ENCODE measurements at places on chromosomes 6 and 20.
A peak's percentile ranks its signal among the peaks of the same experiment; 100 is the strongest.

DNA sequence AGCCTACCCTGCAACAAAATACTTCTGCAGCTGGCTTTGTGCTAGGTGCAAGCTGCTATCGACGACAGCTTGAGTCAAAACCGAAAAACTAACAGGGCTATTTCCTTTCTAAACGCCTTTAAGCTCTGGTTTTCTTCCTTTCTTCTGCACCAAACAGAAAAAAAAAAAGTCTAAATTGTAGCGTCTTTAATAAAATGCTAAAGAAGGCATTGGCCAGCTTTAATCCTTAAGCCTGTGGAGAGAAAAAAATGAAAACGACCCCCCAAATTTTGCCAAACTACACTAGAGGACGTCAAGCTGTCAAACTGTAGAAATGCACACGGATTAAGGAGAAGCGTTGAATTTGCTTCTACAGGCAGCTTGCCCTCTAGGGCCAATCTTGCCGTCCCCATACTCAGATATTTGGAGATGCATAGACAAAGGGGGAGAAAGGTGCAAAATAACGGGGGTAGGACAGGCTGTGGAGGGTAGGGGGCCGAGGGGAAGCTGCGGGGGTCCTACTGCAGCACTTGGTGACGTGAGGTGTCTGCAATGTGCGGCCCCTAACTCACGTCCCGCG, 1.4 kb upstream of the NRN1 start:
- DNase-seq, result no peak

GRCh38 chr6:129314575-129314974, 395.4 kb downstream of the ARHGAP18 start:
- DNase-seq, result no peak

GRCh38 chr6:108518714-108519576, 41.8 kb upstream of the FOXO3 start:
- no peak for DNase-seq

- no peak for DNase-seq
Measured at GRCh38 chr6:139635401-139636130, 261.1 kb upstream of the CITED2 start.

GRCh38 chr6:100565439-100566104, 100.9 kb upstream of the SIM1 start:
- no peak for DNase-seq

DNA sequence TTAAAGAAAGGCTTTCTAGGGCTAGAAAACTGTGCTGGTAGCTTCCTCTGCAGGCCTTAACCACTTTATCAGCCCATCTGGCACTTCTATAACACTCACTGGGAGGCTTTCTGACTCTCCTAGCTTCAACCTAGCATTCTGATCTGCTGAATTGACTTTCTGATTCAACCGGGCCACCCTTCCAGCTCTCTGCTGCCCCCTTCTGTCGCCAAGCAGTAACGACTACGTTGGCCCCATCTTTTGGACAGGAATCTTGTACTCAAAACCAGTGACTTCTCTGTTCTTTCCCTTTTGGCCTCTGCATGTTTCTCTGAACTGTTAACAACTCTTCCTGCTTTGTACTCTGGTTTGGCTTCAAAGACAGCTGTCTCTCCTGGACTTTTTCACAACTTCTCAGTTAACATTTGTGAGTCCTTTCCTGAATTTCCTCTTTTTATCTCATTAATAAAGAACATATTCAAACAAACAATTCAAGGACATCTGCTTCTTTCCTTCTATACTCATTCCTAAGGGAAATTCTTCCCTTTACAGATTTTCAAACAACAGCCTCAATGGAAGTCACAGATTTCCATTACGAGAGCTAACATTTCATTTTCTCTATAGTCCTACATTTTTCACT, 43.9 kb upstream of the FAM135A start:
- DNase-seq, result peak; percentile 26

DNA sequence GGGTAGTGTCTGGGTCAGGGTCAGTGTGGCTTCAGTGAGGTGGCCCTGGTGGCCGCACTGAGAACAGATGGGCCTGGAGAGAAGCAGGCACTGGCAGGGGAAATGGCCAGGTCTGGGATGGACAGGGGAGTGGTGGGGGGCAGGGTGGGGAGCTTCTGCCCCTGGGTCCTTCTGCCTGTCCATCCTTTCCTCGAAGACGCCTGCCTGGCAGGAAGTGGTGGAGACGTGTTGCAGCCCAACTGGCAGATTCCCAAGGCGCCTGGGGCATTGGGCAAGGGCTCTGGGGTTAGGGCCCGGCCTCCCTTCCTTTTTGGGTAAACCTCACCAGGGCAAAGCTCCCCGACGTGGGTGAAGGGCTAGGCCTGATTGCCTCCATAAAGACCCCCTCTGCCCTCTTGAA, 10.4 kb downstream of the SRC start:
- no peak for DNase-seq

DNA sequence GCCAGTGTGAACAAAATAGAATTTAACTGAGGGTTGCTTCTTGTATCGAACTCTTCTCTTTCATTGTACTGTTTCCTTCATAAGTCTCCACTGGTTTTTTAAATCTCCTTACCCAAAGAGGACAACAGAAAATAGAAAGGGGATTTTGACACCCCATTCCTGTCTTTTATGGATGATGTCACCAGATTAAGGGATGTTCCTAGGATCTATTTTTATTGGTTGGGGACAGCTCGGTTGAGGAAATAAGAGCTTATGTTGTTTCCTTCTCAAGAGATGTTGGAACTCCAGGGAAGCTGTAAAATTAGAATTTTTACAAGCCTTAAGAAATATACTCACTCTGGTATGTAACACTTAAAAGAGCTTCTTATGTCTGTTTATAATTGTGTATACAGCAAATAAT, 171.5 kb downstream of the PHF3 start:
- DNase-seq, result no peak

DNA sequence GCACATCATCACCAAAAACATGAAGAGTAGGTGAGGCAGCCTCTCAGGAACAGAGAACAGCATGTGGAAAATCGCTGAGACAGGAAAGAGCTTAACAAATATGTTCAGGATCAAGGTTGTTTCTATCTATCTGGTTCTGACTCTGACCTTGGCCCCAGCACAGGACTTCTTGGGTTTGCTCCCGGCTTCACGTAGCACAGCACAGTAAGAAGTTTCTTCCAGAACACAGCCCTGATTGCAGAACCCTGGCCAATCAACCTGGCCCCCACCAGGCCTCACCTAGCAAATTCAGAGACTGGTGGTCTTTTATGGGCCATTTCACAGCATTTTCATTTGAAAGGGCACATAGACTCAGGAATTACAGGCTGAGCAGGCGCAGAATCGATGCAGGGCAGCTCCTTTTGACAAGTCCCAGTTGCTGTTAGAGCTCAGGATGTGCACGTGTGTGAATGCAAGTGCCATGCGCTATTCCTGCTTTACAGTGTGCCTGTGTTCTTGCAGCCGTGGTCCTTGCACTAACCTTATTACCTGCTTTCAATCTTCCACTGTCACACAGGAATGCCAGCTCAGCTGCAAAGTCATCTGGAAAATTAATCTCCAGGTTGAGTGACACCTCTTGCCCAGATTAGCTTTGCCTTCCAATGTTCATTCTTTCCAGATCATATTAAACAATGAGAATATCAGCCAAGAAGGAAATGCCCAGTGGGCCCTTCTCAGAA, 100.5 kb upstream of the SLC2A12 start:
- DNase-seq, result no peak

DNA sequence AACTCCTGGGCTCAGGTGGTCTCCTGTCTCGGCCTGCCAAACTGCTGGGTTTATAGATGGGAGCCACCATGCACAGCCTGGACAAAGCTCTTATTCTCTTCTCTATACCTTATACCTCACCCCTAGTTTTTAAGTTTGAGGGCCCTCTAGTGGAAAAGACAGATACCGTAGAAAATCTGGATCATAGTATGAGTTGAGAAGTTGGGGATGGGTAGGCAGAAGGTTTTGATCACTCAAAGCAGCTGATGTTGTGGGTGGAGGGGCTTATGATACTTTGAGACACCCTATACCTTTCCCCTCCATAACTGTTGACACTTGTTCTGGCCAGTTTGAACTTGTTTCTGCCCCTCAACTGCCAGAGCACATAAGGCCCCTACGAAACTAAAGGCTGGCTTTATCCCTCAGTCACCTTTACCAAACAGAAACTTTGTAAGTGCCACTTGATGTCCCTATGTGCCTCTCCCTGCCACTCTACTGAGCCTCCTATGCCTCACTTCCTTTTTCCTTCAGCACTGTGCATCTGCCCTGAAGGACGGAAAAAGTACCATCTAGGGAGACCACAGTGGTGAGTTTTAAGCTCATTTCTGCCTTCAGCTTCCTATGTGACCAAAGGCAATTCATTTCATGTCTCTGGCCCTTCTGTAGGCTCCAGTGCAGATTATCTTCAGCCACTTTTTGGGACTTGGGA, 28.6 kb downstream of the RALY start:
- DNase-seq, result no peak

DNA sequence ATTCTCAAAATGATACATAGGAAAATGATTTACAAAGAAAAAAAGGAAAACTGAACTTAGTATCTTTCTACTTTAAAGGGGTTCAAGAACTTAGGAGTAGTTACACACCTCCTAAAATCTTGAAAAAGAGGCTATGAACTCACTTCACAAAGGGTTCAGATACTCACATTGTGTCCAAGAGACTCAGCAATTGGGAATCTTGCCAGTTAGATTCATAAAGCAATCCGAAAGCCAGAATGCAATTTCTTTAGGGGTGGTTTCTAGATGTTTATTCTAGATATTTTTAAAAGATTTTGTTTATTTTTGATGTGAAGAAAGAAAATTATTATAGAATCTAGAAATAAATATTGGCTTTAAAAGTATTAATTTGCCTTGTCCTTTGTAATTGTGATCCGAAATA, 1.7 kb upstream of the MYB start:
- DNase-seq, result no peak

- DNase-seq, result no peak
Measured at GRCh38 chr6:128743974-128744765, 138.8 kb upstream of the LAMA2 start.

DNA sequence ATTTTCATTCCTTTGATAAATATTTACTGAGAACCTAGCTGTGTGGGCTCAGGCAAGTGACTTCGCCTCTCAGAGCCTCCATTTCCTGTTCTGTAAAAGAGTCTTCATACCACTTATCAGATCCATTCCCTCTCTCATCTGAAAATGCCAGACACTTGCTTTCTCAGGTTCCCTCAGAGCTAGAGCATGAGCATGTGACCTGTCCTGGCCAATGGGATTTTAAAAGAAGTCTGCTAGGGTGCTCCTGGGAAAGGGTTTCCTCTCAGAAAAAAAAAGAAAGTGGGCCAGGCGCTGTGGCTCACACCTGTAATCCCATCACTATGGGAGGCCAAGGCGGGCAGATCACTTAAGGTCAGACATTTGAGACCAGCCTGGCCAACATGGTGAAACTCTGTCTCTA, 5.3 kb downstream of the KCNB1 start:
- no peak for DNase-seq

DNA sequence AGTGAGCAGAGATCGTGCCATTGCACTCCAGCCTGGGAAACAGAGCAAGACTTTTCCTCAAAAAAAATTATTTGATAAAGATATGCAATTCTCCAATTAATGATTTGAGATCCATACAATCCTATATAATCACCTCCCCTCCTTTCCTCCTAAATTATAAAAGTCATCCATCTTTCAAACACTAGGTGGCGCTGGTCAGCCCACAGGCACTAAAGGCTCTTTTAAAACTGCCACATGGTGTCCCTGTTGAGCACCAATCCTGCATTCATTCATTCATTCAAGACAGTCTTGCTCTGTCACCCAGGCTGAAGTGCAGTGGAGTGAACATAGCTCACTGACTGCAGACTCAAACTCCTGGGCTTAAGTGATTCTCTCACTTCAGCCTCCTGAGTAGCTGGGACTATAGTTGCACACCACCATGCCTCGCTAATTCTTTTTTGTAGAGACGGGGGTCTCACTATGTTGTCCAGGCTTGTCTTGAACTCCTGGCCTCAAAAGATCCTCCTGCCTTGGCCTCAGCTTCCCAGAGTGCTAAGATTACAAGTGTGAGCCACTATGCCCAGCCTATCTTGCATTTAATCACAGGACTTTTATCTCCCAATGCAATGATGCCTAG, 58.7 kb upstream of the SLC2A12 start:
- DNase-seq, result no peak

DNA sequence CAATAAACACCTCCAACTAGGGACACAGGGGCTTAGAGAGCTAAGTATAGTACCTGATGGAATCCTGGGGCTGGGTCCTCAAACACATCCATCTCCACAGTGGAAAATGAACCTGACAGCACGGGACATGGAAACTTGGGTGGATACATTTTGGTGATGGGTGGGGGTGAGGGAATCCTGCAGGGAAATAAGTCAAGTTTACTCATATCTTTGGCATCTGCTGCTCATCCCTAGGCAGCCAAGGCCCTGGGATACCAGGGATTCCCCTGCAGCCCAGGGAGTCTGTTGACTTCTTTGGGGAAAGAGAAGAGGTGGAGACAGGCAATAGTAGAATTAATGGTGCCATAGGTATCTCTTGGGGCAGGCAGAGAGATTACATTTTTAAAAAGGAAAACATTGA, 6.6 kb downstream of the APOBEC2 start:
- DNase-seq, result no peak

DNA sequence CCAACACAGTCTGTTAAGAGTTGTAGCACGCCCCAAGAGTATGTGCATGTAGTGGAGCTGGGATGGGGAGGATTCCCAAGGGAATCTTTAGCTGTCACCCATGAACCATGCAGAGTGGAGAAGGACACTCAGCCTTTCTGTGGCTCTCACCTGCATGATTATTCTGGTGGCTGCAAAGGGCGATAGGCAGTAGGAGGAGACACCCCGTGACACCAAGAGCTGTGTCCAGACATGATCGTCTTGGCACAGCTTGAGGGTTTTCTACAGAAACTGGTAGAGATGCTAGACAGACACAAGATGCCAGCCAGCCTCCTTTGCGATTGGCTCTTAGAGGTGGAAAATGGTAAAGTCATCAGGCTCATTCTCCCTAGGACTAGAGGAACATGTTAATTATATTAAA, 3.1 kb upstream of the CSE1L start:
- DNase-seq, result no peak

GRCh38 chr6:42545226-42545773, 18.5 kb upstream of the UBR2 start:
- DNase-seq, result no peak

- DNase-seq, result no peak
Measured at GRCh38 chr6:66558189-66558588, 851.2 kb upstream of the EYS start.

- no peak for DNase-seq
Measured at GRCh38 chr6:30763618-30764489, 19.5 kb upstream of the IER3 start.

GRCh38 chr6:39389484-39389767, 66.9 kb upstream of the KCNK16 start:
- DNase-seq, result no peak

DNA sequence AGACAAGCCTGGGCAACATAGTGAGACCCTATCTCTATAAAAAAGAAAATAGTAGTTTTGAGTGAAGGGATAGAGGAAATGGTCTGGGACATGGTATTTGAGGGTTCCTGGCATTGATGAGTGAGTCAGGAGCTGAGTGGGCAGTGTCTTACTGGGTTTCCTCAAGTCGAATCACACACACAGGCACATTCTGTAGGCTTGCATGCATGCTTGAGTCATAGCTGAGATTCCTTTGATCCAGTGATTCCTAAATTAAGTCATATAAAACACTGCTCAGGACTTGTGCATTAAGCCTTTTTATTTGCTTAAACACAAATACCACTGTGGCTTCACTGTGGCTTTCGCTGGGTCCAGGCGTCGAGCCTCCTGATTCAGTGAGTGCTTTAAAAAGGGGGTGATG, 71.8 kb upstream of the TMEM181 start:
- no peak for DNase-seq

GRCh38 chr6:34370361-34370760, 22.1 kb downstream of the NUDT3 start:
- no peak for DNase-seq
